ENCODE measurements at places on chromosomes 6 and 20.

GRCh38 chr6:2839195-2839981, 2.3 kb downstream of the SERPINB1 start:
- H3K27ac ChIP-seq = peak overlapping the region; percentile 95
- H3K4me1 ChIP-seq = peaks cover 39% of the 10 kb centered on the region
- no peaks in the 10 kb centered on the region for H3K27me3 ChIP-seq
- peak; percentile 98 for DNase-seq

GRCh38 chr6:46626228-46626909, 26.2 kb downstream of the CYP39A1 start:
- no peaks in the 10 kb centered on the region for H3K36me3 ChIP-seq
- H3K4me1 ChIP-seq = no peaks in the 10 kb centered on the region
- DNase-seq = no peak
- H3K27me3 ChIP-seq = no peaks in the 10 kb centered on the region

DNA sequence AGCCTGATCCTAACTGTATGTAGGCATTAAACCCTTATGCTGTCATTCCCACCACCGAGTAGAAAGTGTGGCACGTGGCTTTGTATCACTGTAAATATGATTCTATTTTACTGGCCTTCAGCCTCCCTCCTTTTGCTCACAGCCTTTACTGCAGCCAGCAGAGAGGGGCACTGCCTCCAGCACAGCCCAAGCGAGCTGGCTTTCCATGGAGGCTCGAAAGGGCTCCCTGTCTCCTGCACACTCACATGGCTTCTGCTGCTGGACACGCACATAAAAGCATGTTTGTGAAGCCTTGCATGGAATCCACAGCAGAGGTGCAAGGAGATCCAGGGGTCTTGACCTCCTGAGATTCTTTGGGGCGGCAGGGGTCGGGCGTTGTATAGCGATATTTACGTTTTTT, 51.3 kb downstream of the RNASET2 start:
- no peak overlapping the region for H3K4me3 ChIP-seq
- no peak overlapping the region for H3K27ac ChIP-seq
- no peaks in the 10 kb centered on the region for H3K4me1 ChIP-seq
- no peaks in the 10 kb centered on the region for H3K27me3 ChIP-seq
- no peaks in the 10 kb centered on the region for H3K36me3 ChIP-seq

DNA sequence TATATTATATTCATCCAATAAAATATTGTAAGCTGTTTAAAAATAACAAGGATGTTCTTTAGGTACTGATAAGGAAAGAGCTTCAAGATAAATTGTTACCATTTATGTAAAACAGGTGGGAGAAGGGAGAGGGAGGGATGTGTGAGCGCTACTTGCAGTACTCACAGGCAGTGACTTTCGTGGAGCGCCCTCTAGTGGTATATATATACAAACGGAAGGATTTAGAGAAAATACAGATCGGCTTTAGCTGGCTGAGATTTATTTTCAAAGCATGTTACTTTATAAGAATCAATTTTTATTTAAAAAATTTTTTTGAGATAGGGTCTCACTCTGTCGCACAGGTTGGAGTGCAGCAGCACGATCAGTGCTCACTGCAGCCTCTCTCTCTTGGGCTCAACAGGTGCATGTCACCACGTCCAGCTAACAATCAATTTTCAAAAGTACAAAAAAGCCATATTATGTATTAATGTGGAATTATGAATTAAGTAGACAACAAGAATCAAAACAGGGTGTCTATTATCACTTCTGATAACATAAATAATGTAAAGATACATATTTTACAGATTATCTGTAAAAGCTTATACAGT, 3.3 kb upstream of the MOG start:
- H3K4me1 ChIP-seq = no peaks in the 10 kb centered on the region
- peaks cover 19% of the 10 kb centered on the region for H3K27me3 ChIP-seq
- H3K27ac ChIP-seq = no peak overlapping the region

GRCh38 chr20:60152792-60153191, 194.6 kb downstream of the CDH26 start:
- DNase-seq = no peak
- no peak overlapping the region for H3K4me3 ChIP-seq
- H3K36me3 ChIP-seq = no peaks in the 10 kb centered on the region

DNA sequence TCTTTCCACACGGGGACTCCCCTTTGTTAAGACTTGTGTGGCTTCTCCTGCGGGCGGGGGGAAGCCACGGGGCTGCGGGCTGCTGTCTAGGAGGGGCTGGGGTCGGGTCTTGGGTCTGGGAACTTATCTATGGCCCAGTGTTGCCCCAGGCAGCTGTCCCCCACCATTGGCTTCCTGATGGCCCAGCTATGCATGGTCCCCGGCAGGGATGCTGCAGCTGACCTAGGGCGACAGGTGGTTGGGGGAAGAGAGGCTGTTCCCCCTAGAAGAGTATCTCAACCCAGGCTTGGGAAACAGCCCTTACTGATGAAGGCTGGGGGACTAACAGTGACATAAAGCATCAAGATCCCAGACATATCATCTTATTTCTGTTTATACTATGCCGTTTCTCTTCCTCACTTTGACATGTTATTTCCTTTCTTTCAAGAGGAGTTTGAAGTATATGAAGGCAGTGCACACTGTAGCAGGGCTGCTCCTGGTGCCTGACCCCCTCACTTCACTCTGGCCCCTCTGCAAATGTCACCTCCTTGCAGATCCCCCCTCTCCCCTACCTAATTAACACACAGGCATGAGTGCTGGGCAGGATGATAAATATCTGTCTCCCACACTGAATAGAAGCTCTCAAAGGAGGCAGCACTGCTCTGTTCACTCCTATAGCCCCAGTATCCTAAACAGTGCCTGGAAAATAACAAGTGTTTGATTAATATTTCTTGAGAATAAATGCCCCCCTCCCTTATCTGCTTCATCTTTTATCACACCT, 87.0 kb downstream of the HIVEP2 start:
- no peaks in the 10 kb centered on the region for H3K4me1 ChIP-seq
- H3K27ac ChIP-seq = no peak overlapping the region
- DNase-seq = no peak
- no peaks in the 10 kb centered on the region for H3K36me3 ChIP-seq
- H3K4me3 ChIP-seq = no peak overlapping the region
- no peaks in the 10 kb centered on the region for H3K27me3 ChIP-seq

DNA sequence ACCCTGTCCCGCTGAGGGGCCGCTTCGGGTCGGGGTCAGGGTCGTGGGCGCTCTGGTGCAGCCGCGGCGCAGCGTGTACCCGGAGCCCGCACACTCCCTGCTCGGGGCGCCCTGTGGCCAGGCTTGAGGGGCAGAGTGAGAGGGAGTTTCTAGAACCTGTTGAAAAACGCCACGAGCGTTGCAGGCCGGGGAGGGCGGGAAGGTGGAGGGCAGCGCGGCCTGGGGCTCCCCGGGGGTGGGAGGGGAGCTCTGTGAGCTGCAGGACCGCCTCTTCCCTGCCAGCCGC, 539 bp upstream of the BHLHE23 start:
- H3K4me3 ChIP-seq = no peak overlapping the region
- H3K27ac ChIP-seq = no peak overlapping the region
- no peaks in the 10 kb centered on the region for H3K36me3 ChIP-seq
- no peak for DNase-seq

- H3K36me3 ChIP-seq = no peaks in the 10 kb centered on the region
- H3K4me1 ChIP-seq = no peaks in the 10 kb centered on the region
- H3K27me3 ChIP-seq = no peaks in the 10 kb centered on the region
- DNase-seq = no peak
- no peak overlapping the region for H3K4me3 ChIP-seq
- H3K27ac ChIP-seq = no peak overlapping the region
These were observed 6.9 kb downstream of the SESN1 start for GRCh38 chr6:109087661-109088264.

- no peak overlapping the region for H3K27ac ChIP-seq
- no peaks in the 10 kb centered on the region for H3K4me1 ChIP-seq
- H3K27me3 ChIP-seq = no peaks in the 10 kb centered on the region
- no peak overlapping the region for H3K4me3 ChIP-seq
- no peak for DNase-seq
These were observed 563.3 kb upstream of the HS3ST5 start for GRCh38 chr6:114906096-114906495.

- H3K27ac ChIP-seq = no peak overlapping the region
- no peaks in the 10 kb centered on the region for H3K4me1 ChIP-seq
- H3K36me3 ChIP-seq = no peaks in the 10 kb centered on the region
- H3K4me3 ChIP-seq = no peak overlapping the region
- H3K27me3 ChIP-seq = peaks cover 3% of the 10 kb centered on the region
- peak; percentile 59 for DNase-seq
These were observed 174.1 kb downstream of the DOK5 start for GRCh38 chr20:54649511-54649962.

DNA sequence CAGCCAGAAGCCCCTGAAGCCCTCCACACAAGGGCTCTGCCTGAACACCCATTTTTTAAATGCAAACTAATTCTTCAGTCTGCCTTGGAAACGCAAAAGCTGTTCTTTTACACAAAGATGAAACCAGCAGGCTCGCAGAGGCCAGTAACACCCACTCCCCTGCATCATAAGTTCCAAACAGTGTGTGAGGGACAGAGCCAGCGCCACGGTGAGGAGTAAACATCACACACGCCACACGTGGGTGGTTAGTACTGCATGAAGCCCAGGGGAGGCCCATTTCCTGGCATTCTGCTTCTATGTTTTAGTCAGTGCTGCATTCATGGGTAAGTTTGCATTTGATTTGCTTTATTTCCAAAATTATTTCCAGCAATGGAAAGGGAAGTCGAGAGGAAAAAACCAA, 217.7 kb upstream of the RIN2 start:
- H3K4me1 ChIP-seq = no peaks in the 10 kb centered on the region
- DNase-seq = no peak
- no peak overlapping the region for H3K27ac ChIP-seq
- no peak overlapping the region for H3K4me3 ChIP-seq

DNA sequence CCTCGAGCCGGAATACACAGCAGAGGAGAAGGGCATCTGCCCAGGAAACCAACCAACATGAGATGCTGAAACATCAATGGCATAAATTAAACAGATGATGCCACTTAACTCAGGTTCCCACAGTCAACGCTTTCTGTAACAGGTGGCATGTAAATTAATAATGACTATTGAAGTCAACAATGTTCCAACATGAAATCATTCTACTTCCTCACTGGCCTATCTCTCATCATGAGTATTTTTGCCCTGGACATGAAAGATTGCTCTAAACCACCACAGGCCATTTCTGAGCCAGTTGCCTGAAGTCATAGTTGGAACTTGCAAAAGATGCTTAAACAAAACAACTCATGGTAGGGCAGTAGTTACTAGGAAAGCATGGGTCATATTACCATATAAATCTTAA, 397.9 kb upstream of the JARID2 start:
- H3K4me1 ChIP-seq = no peaks in the 10 kb centered on the region
- H3K27ac ChIP-seq = no peak overlapping the region
- H3K36me3 ChIP-seq = no peaks in the 10 kb centered on the region
- DNase-seq = no peak

GRCh38 chr6:31620586-31621319, at the start of gene PRRC2A:
Gene PRRC2A, plus strand, starts transcription at chr6:31620715. Its CDS starts 2,075 bp downstream, at chr6:31622790.
- H3K4me3 ChIP-seq = peak within 1 kb of the TSS; percentile 92
- H3K36me3 ChIP-seq = peaks cover 32% of the 10 kb centered on the region
- H3K27ac ChIP-seq = peak within 1 kb of the TSS; percentile 98
- peak; percentile 49 for DNase-seq
- peaks cover 16% of the 10 kb centered on the region for H3K4me1 ChIP-seq

GRCh38 chr6:111850295-111850937, 22.8 kb downstream of the FYN start:
- H3K4me1 ChIP-seq = peaks cover 6% of the 10 kb centered on the region
- H3K27me3 ChIP-seq = no peaks in the 10 kb centered on the region
- no peak overlapping the region for H3K27ac ChIP-seq
- no peak for DNase-seq

GRCh38 chr20:32638848-32639247, 34.9 kb downstream of the C20orf203 start:
- H3K4me1 ChIP-seq = no peaks in the 10 kb centered on the region
- H3K27ac ChIP-seq = no peak overlapping the region
- H3K27me3 ChIP-seq = no peaks in the 10 kb centered on the region
- H3K36me3 ChIP-seq = no peaks in the 10 kb centered on the region

- H3K4me1 ChIP-seq = no peaks in the 10 kb centered on the region
- no peaks in the 10 kb centered on the region for H3K36me3 ChIP-seq
- H3K4me3 ChIP-seq = no peak overlapping the region
- DNase-seq = no peak
- H3K27ac ChIP-seq = no peak overlapping the region
These were observed 14.9 kb downstream of the FYN start for GRCh38 chr6:111858347-111858746.

DNA sequence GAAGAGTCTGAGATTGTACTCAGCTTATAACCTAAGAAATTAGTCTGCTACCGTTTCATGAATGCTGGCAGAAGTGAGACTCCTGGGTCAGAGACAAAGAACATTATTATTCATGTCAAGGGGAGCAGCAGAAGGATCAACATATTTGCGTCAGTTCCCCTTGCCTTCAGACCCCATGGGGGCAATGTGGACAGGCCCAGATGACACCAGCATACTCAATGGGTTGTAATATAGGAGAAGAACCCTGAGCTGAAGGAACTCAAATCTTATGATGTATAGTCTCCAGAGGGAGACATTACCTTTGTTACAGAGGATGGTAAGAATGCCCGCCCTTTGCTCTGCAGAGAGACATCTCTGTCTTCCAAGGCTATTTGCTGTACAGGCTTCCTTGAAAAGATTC, 384.4 kb downstream of the EPM2A start:
- no peak overlapping the region for H3K27ac ChIP-seq
- no peak for DNase-seq
- no peak overlapping the region for H3K4me3 ChIP-seq
- H3K27me3 ChIP-seq = no peaks in the 10 kb centered on the region

- peaks cover 23% of the 10 kb centered on the region for H3K4me1 ChIP-seq
- H3K4me3 ChIP-seq = peak overlapping the region; percentile 35
- peaks cover 14% of the 10 kb centered on the region for H3K36me3 ChIP-seq
- no peak for DNase-seq
These were observed 1.2 kb upstream of the DLL1 start for GRCh38 chr6:170292111-170292406.

DNA sequence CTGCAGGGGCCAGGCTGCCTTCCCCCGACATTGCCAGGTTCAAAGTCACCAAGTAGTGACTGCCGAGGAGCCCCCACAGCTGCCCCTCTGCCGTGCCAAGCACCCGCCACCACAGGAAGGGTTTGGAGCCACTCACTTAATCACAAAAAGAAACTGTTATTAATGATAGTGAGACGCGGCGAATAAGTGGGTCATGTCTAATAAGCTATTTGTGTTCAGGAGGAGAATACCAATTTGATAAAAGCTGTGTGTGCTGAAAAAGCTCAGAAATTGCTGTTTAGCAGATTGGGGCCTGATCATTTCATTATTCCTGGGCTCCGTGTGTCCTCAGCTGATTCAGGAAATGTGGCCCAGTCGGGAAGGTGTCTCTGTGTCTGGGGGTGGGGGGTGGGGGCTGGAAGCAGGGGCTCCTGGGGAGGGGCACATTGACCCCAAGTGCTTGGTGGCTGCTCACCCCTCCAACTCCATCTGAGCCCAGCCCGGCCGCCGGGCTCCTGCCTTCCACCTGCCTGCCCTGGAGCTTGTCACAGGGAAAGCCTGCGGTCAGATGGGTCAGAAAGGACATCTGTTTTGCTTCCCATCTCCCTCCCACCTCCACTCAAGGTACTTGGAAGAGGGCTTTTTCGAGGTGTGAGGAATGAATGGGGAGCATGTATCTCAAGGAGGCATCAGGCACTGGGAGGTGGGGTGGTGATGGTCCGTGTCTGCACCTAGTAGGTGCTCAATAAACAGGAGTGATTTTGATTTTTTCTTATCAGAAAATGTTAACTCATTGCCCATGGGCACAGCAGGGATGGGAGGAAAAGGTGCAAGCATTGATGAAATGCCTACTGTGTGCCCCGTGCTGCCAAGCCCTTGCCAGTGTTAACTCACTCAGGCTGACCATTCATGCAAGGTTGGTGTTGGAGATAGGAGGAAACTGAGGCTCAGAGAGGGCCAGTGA, 3.0 kb downstream of the VSTM2L start:
- H3K27me3 ChIP-seq = peaks cover 54% of the 10 kb centered on the region
- H3K4me3 ChIP-seq = no peak overlapping the region
- H3K27ac ChIP-seq = no peak overlapping the region

- H3K4me1 ChIP-seq = no peaks in the 10 kb centered on the region
- H3K27me3 ChIP-seq = peaks cover 2% of the 10 kb centered on the region
- no peaks in the 10 kb centered on the region for H3K36me3 ChIP-seq
- no peak for DNase-seq
These were observed 16.3 kb upstream of the ARFGEF3 start for GRCh38 chr6:138145402-138145801.
